Substantia nigra (tissue), 51 donors: ENCODE measurements at places on chromosomes 5 and 9.

- no peak for DNase-seq
Measured at GRCh38 chr5:43700601-43701000, 97.6 kb downstream of the NNT start.

DNA sequence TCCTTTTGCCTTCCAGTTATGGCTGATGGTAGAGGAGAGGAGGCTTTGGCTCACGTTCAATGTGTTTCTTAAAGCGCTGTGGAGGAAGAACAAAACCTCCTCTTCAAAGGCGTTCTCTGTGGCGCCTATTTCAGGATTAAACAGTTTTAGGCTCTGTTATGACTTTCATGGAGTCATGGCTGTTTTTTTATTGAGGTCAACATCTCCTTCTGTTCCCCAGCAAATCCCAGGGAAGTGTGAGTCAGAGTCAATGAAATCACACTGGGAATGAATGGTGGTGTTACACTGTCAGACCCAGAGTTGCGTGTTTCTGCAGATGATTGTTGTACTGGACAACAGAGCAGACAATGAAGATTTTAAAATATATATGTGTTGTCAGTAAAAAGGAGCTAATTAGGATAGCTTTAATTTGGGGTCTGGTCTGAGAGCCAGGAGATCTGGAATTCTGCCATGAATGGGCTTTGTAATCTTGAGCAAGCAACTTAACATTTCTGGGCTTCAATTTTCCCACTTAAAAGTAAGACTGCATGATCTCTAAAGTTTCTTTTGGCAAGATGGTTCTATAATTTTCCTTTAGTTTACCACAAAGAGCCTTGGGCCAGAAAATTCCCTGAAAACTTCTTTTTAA, 240.7 kb downstream of the CSNK1G3 start:
- no peak for DNase-seq

- DNase-seq, result peak; percentile 14
Measured at GRCh38 chr5:172347496-172348052, 64.0 kb upstream of the UBTD2 start.

DNA sequence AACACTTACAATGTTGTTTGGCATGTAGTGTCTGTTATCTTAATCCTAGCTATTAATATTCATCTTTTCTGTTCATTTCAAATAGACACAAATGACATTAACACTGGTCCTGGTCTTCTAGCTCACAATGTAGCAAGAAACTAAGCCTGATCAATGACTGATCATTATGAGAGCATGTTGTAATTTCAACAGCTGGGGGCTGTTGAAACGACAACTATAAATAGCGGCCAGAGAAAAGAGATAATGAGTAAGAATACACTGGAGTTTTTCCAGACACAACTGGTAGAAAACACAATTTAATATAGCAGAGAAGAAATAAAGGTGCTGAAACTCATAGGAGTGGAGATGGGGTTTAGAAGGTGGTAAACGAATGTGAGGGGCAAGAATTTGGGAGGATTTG, 89.2 kb downstream of the HTR4 start:
- DNase-seq, result no peak

DNA sequence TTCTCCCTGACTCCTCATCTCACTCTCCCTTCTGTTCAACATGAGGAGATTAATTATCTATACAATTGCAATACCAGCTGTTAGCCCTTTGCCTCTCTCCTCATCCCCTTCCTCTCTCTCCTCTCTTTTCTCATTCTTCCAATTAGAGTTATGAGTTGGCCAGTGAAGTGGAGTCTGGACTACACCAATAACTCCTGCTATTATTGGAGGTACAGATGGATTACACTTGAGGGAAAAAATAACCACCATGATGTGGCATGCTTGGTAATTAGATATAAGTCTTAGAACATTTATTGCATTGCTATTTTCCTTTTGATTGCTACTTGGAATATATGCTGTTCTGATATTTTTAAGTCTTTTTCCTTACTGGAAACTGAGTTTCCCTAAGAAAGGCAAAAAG, 159.2 kb downstream of the FRMD3 start:
- no peak for DNase-seq

DNA sequence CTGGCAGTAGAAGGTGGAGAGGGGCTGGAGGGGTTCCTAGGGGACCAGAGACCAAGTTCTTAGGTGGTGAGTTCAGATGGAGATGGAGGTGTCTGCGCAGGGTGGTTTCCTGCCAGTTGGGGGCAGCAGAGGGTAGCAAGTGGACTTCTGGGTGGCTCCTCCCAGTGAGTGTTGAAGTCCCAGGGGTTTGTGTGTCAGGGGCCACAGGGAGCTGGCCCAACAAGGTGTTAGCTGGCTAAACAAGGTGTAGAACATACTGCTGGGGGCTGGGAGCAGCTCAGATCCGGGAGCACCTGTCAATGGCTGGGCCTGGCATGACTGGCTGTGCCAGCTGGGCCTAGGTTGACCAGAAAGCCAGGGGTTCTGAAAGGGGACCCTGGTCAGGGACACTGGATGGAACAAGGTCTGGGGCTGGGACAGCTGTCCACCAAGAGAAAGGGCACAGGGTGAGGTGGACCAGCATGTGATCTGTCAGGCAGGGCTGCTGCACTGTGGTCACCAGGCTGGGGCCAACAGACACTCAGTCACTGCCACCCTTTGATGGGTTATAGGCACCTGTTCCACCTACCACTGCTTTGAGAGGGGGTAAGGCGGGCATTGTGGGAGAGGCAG, 35.6 kb downstream of the DAB2IP start:
- DNase-seq, result peak; percentile 55

- no peak for DNase-seq
Measured at GRCh38 chr5:168088410-168089173, 202.9 kb upstream of the WWC1 start.

- no peak for DNase-seq
Measured at GRCh38 chr9:114820776-114821501, 15.1 kb upstream of the TNFSF15 start.

DNA sequence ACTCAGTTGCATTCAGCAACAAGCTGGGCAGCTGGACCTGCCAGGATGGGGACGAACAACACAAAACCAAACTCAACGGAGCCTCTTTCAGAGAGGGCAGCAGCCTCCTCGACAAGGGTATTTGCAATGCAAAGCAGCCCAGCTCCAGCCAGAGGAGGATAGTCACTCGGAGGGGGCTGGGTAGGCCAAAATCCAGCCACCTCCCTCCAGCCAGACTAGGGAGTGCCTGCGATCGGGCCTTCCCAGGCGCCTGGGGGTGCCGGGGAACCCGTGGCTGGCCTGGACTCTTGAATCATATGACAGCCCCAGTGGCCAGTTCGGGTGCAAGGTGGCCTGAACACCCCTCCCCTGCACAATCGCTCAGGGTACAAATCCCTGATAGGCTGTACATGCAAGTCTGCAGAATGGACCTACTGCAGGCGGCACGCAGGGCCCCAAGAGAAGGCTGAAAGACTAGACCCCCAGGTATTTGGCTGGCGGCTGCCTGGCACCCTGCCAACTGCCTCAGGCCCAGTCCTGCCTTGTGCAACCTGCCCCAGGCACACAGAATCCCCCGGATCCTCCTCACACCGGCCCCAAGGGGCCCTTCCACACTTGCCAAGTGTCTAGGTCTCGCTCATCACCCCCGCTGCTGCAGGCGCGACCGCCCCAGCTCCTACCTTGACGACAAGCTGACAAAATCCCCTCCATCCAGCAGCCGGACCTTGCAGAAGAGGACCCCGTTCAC, 1.3 kb downstream of the EEIG1 start:
- peak; percentile 78 for DNase-seq

DNA sequence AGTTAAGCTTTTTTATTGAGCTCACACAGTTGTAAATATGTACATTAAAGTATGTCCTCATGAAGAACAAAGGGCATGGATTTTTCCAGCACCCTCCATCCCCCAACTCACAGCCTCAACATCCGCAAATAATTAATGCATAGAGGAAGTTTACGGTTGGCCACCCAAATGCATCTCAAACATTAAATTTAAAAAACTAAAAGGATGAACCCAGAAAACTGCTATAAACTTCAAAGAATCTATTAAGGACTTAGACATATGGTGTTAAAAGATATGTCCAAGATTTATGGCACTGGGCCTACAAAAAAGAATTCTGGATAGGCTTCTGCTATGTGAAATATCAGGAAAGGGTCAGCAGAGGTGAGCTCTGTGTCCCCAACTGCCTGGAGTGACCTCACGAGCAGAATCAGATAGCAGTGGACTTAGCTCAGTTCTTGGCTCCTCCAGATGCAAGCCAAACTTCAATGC, 54.0 kb upstream of the TNC start:
- no peak for DNase-seq

DNA sequence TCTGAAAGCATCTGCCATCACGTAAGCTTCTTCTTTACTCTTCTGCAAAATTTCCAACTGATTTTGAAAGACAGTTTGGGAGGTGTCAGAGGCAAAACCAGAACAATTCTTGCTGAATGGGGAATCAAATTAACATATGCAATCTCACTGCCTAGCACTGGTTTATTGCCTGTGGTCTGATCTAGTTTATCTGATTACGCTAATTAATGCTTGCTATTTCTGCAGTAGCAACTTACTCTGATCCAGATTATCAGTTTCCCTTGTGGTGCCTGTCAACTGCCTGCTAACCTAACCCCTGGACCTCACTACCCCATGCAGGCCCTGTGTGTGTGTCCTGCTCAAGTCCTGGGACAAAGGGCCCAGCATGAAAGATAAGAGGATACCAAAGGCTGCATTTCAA, 40.3 kb downstream of the CCDC125 start:
- no peak for DNase-seq

DNA sequence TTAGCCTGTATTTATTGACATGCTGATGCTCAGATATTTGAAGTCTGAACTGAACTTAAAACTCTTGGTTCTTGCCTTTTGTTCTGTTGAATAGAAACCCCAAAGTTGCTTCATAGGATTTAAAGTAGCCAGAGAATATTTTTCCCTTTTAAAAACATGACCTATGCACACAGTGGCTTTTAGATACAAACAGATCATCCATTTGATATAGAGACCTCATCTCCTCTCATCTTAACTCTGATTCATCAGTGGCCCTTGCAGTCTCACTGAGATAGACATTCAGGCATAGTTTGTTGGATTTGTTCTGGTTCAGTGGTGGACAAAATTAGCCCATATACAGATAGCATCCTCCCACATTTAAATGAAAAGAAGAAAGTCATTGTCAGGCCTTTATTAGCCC, 43.5 kb upstream of the PJA2 start:
- DNase-seq, result no peak

GRCh38 chr5:180499684-180500083, 5.5 kb downstream of the CNOT6 start:
- no peak for DNase-seq

DNA sequence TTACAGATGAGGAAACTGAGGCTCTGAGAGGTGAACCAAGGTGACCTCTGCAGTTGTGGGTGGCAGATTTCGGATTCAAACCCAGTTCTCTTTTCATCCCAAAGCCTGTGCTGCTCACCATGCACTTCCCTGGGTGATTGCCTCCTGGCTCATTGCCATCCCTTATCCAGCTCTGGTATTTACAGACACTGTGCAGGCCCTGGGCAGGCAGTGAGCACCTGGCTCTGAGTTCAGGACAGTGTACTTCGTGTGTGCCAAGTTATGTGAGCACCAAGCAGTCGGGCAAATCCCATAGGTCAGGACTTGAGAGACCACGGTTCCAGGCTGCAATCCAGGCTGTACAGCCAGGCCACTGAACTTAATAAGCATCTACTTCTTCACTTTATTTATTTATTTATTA, 1.4 kb downstream of the LRSAM1 start:
- no peak for DNase-seq

- DNase-seq, result no peak
Measured at GRCh38 chr9:86329649-86330048, 24.6 kb downstream of the TUT7 start.

GRCh38 chr5:172561151-172561550, 79.9 kb upstream of the NEURL1B start:
- DNase-seq, result no peak

DNA sequence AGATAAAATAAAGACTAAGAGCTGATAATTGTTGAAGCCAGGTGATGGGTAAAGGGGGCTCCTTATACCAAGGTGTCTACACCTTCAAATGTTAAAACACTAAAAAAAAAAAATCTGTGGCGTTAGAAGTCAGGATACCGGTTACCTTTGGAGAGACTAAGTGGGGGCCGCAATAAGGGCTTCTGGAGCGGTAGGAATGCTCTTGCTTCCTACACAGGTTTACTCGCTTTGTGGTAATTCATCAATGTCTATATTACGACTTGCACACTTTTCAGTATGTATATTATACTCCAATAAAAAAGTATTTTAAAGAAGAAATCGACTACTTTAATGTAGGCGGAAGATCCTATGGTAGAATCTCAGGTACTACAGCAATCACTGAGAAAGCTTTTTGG, 12.5 kb downstream of the MRPS27 start:
- no peak for DNase-seq

DNA sequence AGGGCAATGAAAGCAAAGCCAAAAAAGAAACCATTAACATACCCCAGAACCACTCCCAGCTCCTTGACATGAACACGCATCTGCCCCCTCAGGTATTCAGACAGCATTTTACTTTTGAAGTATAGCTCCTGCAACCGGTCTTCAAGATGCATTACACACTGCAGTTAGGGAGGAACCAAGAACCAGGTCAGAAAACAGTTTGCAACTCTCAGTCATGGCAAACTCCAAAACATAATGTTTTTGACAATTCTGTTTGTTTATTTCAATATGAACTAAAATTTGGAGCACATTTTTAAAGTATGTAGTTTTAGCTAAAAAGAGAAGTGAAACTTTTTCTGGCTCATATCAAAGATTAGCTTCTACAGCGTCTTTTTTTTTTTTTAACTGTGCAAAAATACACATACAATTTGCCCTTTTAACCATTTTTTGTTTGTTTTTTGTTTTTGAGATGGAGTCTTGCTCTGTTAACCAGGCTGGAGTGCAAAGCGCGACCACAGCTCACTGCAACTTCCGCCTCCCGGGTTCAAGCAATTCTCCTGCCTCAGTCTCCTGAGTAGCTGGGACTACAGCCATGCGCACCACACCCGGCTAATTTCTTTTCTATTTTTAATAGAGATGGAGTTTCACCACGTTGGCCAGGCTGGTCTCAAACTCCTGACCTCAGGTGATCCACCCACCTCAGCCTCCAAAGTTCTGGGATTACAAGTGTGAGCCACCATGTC, 12.2 kb upstream of the RAPGEF6 start:
- DNase-seq, result no peak

DNA sequence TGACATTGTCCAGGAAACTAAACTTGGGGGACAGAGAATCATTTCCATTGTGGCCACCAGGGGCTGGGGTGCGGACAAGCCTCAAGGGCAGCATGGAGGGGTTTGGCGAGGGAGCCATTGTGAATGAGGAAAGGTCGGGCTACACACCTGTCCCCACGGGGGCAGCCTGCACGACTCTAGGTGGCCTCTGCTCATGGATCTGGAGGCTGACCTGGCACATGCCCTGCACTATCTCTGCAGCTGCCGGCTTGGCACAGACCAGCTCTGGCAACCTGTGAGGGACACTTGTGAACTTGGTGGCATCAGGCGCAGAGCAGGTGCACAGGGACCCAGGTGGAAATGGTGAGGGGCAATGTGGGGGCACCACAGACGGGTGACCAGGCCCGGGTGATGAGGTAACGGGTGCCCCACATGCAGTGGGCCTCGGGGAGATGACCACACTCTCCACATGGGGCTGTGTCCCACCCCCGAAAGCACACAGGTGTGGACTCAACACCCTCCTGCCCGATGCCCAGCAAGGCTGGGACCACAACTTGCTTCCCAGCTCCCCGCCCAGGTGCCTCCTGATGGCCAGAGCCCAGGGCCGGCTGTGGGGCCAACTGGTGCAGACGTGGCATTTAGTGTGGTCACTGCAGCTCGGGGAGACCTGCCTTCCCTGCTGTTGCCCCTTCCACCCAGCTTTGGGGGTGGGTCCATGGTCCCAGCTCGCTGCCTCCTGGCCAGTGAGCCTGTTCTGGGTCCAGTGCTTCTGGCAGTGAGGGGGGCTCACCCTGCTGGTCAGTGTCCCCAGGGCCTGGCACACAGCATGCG, 60.9 kb upstream of the UBAC1 start:
- no peak for DNase-seq
